ENCODE measurements at places on chromosomes 1 and 21. TPM values are rescaled to one million over a fixed set of nuclear protein-coding genes. Genes with fewer than 3 reads are reported as not detected.
A peak's percentile ranks its signal among the peaks of the same experiment; 100 is the strongest.

TMEM81 gene
- 2.1 TPM for polyA plus RNA-seq

DNA sequence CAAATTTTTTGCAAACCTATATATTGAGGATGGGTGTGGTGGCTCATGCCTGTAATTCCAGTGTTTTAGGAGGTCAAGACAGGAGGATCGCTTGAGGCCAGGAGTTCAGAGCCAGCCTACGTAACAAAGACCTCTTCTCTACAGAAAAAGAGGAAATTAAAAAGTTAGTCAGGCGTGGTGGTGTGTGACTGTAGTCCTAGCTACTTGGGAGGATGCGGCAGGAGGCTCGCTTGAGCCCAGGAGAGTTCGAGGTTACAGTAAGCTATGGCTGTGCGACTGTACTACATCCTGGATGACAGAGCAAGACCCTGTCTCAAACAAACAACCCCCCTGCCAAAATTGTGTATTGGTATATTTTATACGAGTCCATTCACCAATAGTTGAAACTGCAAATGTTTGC lies 589.7 kb downstream of the DPYD start:
- no peak for DNase-seq

- DNase-seq, result no peak
These were observed 43.6 kb upstream of the A3GALT2 start for GRCh38 chr1:33364565-33364918.

- DNase-seq, result no peak
These were observed 23.1 kb upstream of the DYNLT5 start for GRCh38 chr1:66729119-66729518.

DNA sequence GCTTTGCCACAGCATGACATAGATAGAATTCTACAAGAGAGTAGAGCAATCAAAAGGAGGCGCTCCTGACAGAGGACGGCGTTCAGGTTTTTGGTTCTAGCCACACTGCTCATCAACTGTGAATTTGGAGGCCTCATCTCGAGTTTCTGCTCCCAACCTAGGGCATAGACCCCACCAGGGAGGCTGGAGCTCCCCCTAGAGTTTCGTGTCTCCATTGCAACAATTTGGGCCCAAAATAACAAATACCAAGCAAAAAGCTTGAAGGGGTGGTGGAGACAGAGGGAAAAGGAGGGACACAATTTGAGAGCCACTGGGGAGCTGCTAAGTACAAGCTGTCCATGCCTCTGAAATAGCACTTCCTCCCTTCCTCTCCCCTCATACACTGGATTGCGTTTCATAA lies 297.0 kb downstream of the GPATCH2 start:
- peak; percentile 46 for DNase-seq

- DNase-seq, result no peak
These were observed 444 bp upstream of the AGTRAP start for GRCh38 chr1:11735531-11735853.

DNA sequence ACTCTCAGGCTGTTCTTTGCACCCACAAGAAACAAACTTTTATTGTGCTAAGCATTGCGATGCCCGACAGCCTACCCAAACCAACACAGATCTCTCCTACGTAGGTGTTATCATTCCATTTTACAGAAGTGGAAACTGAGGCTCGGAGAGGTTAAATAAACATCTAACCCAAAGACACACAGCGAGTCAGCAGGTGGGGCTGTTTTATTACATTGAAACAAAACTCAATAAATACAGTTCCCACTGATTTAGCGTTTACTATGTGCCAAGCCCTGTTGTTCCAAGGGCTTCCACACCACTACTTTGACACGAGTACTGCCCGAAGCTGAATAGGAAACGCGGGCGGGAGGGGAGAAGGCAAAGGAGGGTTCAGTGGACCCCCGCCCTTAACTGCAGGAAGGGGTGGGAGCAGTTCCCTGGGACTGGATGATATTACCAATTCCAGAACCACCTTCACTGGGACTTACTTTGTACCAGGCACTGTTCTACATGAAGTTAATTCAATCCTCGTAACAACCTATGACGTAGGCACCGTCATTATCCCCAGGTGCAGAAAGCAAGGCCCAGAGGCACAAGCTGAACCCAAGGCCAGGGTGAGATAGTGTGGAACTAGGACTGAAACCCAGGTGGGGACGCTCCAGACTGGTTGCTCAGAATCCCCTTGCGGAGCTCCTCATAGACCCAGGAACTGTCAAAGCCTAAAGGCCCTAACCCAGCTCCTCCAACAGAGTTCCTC lies 19.3 kb upstream of the ALDH4A1 start:
- DNase-seq, result no peak

- no peak for DNase-seq
These were observed 28.0 kb upstream of the FASLG start for GRCh38 chr1:172630868-172631267.

DNA sequence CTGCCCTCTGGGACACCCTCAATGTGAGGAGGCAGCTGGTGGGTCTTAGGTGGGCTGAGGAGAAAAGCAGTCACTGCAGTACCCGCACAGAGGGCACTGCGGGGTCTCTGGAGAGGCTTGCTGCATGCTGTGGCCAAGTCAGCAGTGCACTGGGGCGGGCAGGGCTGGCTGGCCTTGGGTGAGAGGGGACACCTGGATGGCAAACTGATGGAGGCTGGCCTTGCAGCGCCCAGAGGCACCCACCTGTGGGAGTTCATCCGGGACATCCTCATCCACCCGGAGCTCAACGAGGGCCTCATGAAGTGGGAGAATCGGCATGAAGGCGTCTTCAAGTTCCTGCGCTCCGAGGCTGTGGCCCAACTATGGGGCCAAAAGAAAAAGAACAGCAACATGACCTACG lies 3.2 kb downstream of the ELF3 start:
- no peak for DNase-seq

DNA sequence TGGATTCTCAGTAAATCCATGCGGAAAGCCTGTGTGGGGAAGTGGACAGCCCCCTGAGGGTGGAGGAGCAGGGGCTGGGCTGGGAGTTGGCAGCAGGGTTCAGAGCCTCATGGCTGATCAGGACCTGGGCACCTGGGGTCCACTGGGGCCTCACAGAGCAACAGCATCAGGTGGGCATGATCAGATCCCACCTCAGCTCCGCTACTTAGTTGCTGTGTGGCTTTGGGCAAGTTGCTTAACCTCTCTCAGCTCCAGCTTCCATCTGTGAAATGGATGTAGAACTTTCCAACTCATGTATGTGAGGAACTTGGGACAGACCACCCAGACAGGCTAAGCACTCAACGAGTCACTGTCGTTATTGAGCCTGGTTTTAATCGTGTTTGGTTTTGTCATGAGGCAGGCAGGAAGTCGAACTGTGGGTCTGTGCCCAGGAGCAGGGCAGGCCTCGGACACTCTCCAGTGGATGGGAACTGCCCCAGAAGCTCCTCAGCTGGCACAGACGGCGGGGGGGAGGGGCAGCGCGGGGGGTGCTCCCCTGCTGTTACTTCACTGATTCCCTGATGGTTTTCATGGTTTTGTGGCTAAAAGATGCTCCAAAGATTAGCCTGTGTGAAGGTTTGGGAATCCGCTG lies 155.8 kb upstream of the TMEM51 start:
- no peak for DNase-seq

BROX gene
- polyA plus RNA-seq, result 16.3 TPM

GRCh38 chr1:99131546-99131945 lies 126.9 kb upstream of the PLPPR5 start:
- no peak for DNase-seq

C1orf87 gene
- not detected for polyA plus RNA-seq

GRCh38 chr1:238953448-238954010 lies 432.8 kb upstream of the CHRM3 start:
- no peak for DNase-seq

DNA sequence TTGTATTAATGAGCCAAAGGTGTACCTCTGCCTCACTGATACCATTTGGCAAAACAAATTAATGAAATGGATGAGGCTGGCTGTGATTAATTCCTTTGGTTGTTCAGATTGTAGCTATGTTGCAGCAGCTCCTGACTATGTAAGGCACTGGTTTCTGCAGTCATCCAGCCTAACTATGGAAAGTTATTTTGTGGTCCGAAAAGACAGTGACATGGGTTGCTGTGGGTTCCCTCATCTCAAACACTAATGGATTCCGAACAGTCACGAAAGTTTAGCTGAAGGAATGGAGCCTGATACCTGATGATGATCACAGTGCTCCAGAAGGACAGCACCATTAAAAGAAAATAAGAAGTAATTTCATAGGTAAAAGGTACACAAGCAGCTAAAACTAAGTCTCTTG lies 42.6 kb downstream of the WASF2 start:
- no peak for DNase-seq

OR2AK2 gene
- polyA plus RNA-seq, result not detected

GRCh38 chr1:172533513-172534151 lies 682 bp downstream of the SUCO start:
- DNase-seq, result peak; percentile 31

- DNase-seq, result peak; percentile 66
These were observed 3.1 kb downstream of the PTAFR start for GRCh38 chr1:28173151-28173979.

GSTM5 gene
- not detected for polyA plus RNA-seq

- DNase-seq, result no peak
These were observed 95.1 kb upstream of the HMGB4 start for GRCh38 chr1:33768821-33769220.

ERICH3 gene
- not detected for polyA plus RNA-seq

DNA sequence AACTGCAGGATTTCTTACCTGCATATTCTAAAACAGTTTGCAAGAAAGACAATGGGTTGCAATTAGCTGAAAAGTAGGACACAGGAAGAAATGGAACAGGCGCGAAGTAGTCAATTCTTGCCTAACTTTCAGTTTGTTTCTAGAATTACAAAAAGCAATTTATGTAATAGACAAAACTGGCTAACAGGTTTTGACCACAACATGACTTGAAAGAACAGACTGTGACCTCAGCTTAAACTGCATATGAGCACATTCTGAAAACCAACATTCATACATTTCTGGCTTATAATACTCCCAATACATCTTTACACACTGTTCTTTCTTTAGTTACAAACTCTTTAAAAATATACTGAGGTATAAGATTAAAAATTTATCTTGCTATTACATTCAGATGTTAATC lies 405.9 kb upstream of the B3GALT2 start:
- no peak for DNase-seq

- DNase-seq, result no peak
These were observed 1.4 kb downstream of the HS2ST1 start for GRCh38 chr1:86915737-86916235.

DNA sequence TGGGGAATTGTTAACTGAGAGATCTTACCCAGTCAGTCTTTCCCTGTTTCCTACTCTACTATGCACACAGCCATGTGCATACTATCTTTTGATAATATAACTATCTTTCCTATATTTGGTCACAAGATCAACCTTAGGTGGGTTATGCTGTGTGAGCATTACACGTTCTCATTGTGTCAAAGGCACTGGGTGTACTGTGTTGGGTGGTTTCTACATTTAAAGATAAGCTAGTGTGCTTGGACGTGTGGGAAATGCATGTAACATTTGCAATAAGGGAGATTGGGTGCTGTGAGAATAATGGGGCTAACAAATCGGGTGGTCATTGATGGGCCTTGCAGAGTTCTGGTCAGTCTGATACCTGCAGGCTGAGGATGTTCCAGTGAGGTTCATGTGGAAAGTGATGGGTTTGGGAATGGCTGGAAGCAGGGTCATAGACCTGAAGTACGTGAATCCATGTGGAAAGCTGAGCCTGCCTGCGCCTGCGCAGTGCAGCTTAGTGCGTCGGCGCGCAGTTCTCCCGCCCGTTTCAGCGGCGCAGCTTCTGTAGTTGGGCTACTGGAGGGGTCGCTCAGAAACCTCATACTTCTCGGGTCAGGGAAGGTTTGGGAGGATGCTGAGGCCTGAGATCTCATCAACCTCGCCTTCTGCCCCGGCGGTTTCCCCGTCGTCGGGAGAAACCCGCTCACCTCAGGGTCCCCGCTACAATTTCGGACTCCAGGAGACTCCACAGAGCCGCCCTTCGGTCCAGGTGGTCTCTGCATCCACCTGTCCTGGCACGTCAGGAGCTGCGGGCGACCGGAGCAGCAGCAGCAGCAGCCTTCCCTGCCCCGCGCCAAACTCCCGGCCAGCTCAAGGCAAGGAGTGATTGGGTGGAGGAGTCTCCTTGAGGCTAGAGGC lies at the start of gene MSH4:
TSS of gene MSH4 (plus strand) at position 507 of the 897 bp plus-strand sequence. CDS start at position 611, 104 bp downstream.
- no peak for DNase-seq

AADACL3 gene
- not detected for polyA plus RNA-seq

- no peak for DNase-seq
These were observed 17.5 kb downstream of the FBXO42 start for GRCh38 chr1:16334655-16335340.

GRCh38 chr1:114620419-114620818 lies 39.0 kb upstream of the BCAS2 start:
- no peak for DNase-seq

SFPQ gene
- 174 TPM for polyA plus RNA-seq

DNA sequence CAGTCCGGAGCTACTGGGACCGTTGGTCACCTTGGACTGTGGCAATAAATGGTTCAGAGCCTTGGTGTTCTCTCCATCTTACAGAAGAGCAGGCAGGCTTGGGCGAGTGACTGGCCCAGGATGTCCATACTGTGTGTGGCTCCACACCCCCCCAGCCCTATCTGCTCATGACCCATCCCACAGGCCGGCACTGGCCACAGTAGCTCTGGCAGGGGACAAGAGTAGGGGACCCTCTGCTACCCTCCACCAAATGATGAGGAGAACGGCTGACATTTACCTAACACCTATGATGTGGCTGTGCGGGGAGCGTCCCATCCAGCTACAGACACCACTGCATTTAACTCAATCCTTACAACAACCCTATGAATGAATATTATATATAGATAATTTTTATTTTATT lies 13.3 kb downstream of the LDLRAD2 start:
- DNase-seq, result no peak

Measured in cardiac muscle cell (in vitro differentiated cells and primary cell).